Ascending aorta (tissue), 2 donors: ENCODE measurements at places on chromosomes 7 and 10. TPM values are rescaled to one million over a fixed set of nuclear protein-coding genes. Genes with fewer than 3 reads are reported as not detected.

- DNase-seq: no peak
- no peaks in the 10 kb centered on the region for H3K4me1 ChIP-seq
- no peaks in the 10 kb centered on the region for H3K36me3 ChIP-seq
- no peaks in the 10 kb centered on the region for H3K27me3 ChIP-seq
Measured at GRCh38 chr7:98051118-98051744, 55.4 kb upstream of the LMTK2 start.

DNA sequence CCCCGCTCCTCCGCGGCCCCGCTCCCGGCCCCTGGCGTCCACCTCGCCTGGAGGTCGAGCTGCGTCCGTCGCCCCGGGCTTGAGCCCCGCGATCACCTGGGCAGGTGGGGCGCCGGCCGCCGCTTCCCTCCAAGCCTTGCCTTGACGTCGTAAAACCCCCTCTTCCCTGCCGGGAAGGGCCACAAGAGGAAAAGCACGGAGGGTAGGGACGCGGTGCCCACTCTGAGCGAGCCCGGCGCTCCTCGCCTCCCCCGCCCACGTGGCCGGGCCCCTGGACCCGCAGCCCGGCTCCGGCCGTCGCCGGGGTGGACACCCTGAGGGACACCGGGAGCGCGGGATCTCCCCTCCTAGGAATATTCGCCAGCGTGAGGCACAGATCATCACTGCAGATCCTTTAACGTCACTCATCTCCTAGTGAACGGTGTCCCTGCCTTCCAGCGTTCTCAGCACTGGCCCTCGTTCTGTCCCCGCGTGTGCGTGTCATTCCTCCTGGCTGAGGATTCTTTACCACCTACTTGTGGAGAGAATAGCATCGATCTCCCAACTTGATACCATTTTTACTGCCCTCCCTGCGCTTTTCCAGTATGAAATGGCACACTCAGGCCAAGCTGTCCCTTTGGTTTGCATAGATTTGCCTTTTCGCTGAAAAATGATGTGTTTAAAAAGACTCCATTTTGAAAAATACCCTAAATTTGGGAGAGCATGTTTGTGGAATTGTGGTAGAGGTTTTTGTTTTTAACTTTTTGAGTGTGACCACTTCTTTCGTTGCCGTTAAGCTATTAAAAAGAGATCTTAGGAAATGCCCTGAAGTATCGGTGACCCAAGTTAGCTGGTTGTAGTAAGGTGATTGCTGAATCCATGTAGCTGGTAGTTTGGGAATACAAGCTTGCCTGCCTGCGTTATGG, 649 bp downstream of the ACTR3B start:
- no peaks in the 10 kb centered on the region for H3K27me3 ChIP-seq
- DNase-seq: peak; percentile 65
- H3K36me3 ChIP-seq: no peaks in the 10 kb centered on the region
- H3K4me1 ChIP-seq: no peaks in the 10 kb centered on the region

DNA sequence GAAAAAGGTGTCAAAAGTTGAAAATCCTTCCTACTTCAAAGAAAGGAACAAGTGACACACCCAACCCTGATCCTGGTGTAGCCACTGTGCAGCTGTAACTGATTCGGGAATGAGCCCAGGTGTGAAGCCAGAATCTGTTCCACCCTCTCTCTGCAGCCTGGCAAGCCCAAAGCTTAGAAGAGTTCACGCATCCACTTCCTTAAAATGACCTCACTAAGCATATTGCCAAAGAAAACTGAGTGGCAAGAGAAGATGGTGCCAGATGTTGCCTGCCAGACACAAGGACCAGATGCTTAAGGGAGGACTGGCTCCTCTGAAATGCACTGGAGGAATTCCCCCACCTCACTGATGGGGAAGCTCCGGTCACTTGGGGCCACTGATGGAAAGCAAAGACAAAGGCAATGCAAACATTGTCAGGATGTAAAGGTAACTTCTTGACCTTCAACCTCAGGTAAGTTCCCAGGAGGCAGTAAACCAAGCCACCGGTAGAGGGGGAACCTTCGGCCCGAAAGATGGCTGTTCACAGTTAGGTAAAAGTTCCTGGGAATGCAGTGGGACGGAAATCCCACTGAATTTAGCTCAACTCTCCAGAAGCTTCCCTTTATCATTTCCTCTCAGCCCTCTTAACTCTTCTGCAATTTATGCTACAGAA, 554.9 kb downstream of the KCNMA1 start:
- no peak overlapping the region for H3K4me3 ChIP-seq
- H3K27me3 ChIP-seq: no peaks in the 10 kb centered on the region
- H3K27ac ChIP-seq: no peak overlapping the region

GRCh38 chr7:17058568-17058967, 176.8 kb upstream of the AGR3 start:
- DNase-seq: no peak
- no peaks in the 10 kb centered on the region for H3K36me3 ChIP-seq
- no peaks in the 10 kb centered on the region for H3K27me3 ChIP-seq
- H3K4me1 ChIP-seq: no peaks in the 10 kb centered on the region

GRCh38 chr7:7510794-7511193, 24.9 kb downstream of the COL28A1 start:
- no peaks in the 10 kb centered on the region for H3K36me3 ChIP-seq
- H3K4me1 ChIP-seq: no peaks in the 10 kb centered on the region
- H3K27ac ChIP-seq: no peak overlapping the region

- no peaks in the 10 kb centered on the region for H3K27me3 ChIP-seq
- no peaks in the 10 kb centered on the region for H3K4me1 ChIP-seq
- no peak overlapping the region for H3K27ac ChIP-seq
Measured at GRCh38 chr10:123087786-123088185, 48.0 kb upstream of the HMX3 start.

- no peak overlapping the region for H3K4me3 ChIP-seq
- no peak for DNase-seq
- H3K36me3 ChIP-seq: no peaks in the 10 kb centered on the region
- H3K27ac ChIP-seq: no peak overlapping the region
Measured at GRCh38 chr10:95820363-95820762, 64.4 kb downstream of the ENTPD1 start.

- no peaks in the 10 kb centered on the region for H3K27me3 ChIP-seq
- H3K4me1 ChIP-seq: no peaks in the 10 kb centered on the region
- no peak for DNase-seq
- H3K36me3 ChIP-seq: no peaks in the 10 kb centered on the region
- H3K27ac ChIP-seq: no peak overlapping the region
- H3K4me3 ChIP-seq: no peak overlapping the region
Measured at GRCh38 chr7:155234950-155235789, 62.5 kb upstream of the INSIG1 start.

- no peak overlapping the region for H3K27ac ChIP-seq
- no peak for DNase-seq
- no peak overlapping the region for H3K4me3 ChIP-seq
- H3K27me3 ChIP-seq: no peaks in the 10 kb centered on the region
- H3K4me1 ChIP-seq: no peaks in the 10 kb centered on the region
Measured at GRCh38 chr7:116052006-116052405, 21.4 kb upstream of the TFEC start.

GRCh38 chr7:15855525-15856109, 169.1 kb upstream of the MEOX2 start:
- H3K4me3 ChIP-seq: no peak overlapping the region
- peak overlapping the region; percentile 34 for H3K27ac ChIP-seq
- no peak for DNase-seq
- H3K36me3 ChIP-seq: no peaks in the 10 kb centered on the region

DNA sequence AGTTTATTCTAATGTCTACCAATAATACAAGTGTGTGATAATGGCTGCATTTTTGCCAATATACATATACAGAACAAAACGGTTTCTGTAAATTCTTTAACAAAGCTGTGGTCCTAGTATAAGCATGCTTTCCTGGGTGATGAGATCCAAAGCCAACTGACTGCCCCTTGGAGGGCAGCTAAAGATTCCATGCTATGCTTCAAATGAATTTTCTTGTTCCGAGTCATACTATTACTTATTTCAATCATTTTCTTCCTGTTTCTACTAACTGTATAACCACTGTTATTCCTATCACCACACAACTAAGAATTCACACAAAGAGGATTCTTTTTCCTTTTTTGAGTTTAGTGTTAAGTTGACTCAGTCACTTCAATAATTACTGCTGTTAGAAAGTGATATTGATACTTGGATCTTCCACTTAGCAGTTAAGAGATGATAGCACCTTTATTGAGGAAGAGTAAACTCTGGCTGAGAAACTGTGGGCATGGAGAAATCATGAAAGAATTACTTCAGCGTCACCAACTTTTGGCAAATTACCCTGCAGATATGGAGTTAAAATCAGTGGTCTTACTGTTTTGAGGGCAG, 197.5 kb downstream of the ARL4A start:
- no peaks in the 10 kb centered on the region for H3K36me3 ChIP-seq
- H3K27ac ChIP-seq: no peak overlapping the region
- H3K4me3 ChIP-seq: no peak overlapping the region
- no peaks in the 10 kb centered on the region for H3K4me1 ChIP-seq

DNA sequence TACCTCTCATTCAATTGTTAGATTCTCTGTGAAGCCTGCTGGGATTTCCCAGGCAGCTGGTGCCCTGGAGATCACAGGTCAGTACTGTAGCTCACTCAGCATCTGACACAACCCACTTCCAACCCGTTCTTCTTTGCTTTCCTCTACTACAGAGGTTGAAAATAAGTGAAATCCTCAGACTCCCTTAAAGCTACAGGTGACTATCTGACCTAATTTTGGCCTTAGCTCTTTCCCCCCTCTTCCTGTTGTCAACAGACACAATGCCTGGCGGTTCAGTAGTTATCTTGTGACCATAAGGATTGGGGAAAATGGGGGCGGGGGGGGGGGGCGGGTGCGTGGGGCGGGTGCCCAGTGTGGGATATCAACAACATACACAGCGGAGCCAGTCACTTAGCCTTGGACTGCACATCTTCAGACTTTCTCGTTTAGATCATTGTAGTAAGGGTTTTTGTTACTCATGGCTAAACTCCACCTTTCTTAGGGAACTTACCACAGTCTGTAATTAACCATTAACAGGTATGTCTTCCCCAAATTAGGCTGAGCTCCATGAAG, 37.8 kb downstream of the MTPN start:
- no peaks in the 10 kb centered on the region for H3K27me3 ChIP-seq
- no peaks in the 10 kb centered on the region for H3K36me3 ChIP-seq
- H3K27ac ChIP-seq: no peak overlapping the region
- no peaks in the 10 kb centered on the region for H3K4me1 ChIP-seq
- H3K4me3 ChIP-seq: no peak overlapping the region
- DNase-seq: no peak

DNA sequence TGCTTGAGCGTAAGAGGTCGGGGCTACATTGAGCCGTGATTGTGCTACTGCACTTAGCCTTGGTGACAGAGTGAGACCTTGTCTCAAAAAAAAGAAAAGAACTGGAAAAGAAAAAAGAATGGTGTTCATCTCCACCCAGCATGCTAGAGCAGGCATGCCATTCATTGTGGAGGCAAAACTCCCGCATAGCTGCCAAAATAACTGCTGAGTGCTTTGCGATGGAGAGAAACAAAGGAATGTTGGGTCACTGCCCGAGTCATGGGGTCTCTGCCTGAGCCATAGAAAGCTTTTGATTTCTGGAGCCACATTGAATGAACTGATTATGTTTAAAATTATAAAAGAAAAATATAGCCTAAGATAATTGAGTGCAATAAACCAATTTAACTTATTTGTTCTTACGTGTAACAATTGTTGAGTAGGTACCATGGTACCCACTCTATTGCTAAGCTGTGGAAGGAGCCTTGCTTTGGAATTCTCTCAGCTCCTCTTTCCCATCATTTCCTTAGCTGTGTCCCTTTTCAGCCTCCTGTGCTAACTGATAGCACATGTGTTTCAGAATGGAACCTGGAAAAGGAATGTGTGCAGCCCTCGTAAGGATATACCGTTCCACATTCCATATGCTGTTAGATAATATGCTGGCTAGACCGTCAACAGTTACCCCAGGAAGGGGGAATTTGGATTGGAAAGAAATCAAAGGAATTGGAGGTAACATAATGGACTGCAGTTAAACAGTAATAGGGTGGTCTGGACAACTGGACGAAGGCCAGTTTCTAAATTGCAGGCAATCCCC, 99.0 kb downstream of the KIAA1217 start:
- H3K27ac ChIP-seq: peak overlapping the region; percentile 68
- H3K4me1 ChIP-seq: no peaks in the 10 kb centered on the region
- H3K4me3 ChIP-seq: no peak overlapping the region
- peak; percentile 5 for DNase-seq
- no peaks in the 10 kb centered on the region for H3K36me3 ChIP-seq

DNA sequence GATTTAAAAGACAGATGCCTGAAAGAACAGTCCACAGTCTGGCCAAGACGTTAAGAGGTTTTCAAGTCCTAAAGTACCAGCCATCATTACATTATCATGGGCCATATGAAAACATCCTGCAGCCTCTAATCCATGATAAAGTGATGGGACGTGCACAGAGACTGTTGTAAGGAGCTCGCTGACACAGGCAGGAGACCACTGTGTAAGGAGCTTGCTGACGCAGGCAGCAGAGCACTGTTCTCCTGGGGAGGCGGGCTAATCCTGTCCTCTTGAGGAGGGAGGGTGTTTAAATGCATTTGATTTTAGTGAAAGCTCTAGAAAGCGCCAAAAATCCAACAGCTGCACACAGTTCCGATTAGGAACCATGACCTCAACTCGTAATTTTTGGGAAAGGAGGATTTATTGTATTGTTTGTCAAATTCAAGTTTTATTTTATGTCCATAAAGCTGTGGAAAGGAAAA, 16.9 kb downstream of the SVIL start:
- H3K27ac ChIP-seq: peak overlapping the region; percentile 79
- peaks cover 2% of the 10 kb centered on the region for H3K4me1 ChIP-seq
- DNase-seq: no peak
- peak overlapping the region; percentile 12 for H3K4me3 ChIP-seq
- H3K27me3 ChIP-seq: no peaks in the 10 kb centered on the region
- H3K36me3 ChIP-seq: no peaks in the 10 kb centered on the region

DNA sequence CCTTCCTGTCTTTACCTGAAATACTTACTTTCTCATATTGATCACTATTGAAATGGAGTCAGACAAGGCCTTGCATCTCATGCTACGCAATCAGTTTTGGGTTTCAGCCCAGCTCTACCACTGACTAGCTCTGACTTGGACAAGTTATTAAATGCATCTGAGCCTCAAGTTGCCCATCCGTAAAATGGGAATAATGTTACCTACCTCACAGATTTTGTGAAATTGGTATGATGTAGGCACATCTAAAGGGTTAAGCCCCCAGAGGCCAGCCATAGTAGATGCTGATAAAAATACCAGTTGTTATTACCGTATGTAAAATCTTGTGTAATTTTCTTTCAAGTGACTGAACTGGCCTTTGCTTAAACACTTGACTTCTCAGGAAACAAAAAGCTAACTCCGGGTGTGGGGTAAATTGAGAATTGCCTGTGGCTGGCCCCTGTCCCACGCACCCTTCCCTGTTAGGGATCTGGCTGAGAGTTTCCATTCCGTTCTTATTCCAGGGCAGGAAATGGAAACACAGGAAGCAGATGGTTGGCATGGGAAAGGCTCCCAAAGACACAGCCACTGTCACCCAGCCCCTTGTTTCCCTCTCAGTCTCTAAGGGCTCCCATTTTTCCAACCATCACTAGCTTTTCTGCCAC, 7.5 kb downstream of the DUSP5 start:
- H3K4me3 ChIP-seq: no peak overlapping the region
- no peaks in the 10 kb centered on the region for H3K27me3 ChIP-seq
- no peak overlapping the region for H3K27ac ChIP-seq

The ADARB2 gene
- total RNA-seq: not detected

The SLC16A12 gene
- total RNA-seq: not detected

The IL2RA gene
- total RNA-seq: not detected

The FAM180A gene
- 121 TPM for total RNA-seq

The ENTPD1 gene
- total RNA-seq: 41.6 TPM

The TMEM273 gene
- 82.3 TPM for total RNA-seq

The SPDYE5 gene
- not detected for total RNA-seq

The ASB4 gene
- 0.11 TPM for total RNA-seq

The SGCE gene
- 53.6 TPM for total RNA-seq

The H2BK1 gene
- not detected for total RNA-seq

The GIMAP1 gene
- 21.2 TPM for total RNA-seq

The GNAT3 gene
- total RNA-seq: not detected

The TMEM270 gene
- total RNA-seq: not detected

The GATA3 gene
- total RNA-seq: not detected

The EPDR1 gene
- 144 TPM for total RNA-seq

The ZNF503 gene
- total RNA-seq: 28.8 TPM
